ACHN (cell line): ENCODE measurements at places on chromosomes 1 and 21.

DNA sequence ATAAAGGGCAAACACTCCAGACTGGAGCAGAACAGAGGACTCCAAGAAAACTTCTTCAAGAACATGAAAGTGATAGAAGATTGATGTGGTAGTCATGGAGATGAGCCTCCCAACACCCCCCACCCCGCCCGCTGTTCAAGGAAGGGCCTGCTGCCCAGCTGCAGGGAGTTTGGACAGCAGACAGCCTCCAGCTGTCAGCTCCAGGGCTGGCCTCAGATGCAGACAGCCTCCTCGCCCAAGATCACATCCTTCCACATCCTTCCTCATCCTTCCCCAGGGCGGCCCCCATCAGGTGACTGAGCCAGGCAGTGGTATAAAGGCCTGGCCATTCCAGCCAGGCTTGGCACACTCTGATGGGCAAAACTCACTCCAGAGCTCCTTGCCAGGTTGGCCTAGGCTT, 24.6 kb downstream of the HMGN2 start:
- no peak for DNase-seq

GRCh38 chr1:235863699-235864093, 3.0 kb downstream of the LYST start:
- DNase-seq: no peak

GRCh38 chr1:167554028-167554779, 642 bp upstream of the CREG1 start:
- DNase-seq: no peak

DNA sequence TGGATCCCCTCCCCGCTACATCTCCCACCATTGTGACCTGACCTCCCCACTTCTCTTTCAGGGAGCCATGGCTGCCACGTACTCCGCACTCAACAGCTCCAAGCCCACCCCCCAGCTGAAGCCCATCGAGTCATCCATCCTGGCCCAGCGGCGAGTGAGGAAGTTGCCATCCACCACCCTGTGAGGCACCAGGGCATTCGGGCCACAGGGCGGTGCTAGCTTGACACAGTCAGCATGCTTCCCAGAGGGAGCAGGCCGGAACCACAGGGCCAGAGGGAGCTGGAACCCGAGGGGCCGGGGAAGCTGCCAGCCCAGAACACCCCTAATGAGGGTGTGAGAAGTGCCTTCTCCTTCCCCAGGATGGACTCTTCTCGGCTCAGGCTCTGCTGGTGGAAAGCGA, 44.5 kb downstream of the RPS6KA1 start:
- DNase-seq: no peak

DNA sequence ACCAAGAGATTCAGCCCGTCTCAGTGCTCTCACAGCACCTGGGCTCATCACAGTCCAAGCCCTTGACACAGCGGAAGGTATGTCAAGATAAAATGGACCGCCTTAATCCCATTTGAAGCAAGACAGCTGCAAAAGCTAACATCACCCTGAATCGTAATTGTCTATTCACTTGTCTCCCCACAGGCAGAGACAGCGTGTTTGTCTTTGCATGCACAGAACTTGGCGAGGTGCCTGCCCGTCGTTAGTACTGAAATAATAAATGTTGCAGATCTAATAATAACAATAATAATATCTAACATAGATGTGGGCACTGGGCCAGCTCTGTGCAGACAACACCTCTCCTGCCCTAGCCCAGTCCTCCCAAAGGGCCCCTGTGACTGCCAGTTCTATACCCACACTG, 271.7 kb downstream of the NPHP4 start:
- no peak for DNase-seq

- no peak for DNase-seq
These were observed 27.0 kb upstream of the PEF1 start for GRCh38 chr1:31671561-31672201.

DNA sequence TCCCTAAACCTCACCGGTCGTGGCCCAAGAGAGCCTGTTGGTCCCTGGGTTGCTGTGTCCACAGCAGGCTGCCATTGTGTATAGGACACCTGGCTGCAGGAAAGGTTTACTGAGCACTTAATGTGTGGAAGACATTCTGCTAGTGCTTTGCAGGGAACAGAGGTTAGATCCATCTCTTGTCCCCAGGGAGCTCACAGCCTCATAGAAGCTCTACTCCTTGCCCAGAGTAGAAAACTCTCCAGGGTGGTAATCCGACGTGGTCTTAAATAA, 16.9 kb upstream of the ALPL start:
- no peak for DNase-seq

GRCh38 chr1:111654839-111655238, 35.2 kb downstream of the RAP1A start:
- DNase-seq: no peak

GRCh38 chr21:36104317-36105300, 30.3 kb upstream of the CBR3 start:
- peak; percentile 94 for DNase-seq

DNA sequence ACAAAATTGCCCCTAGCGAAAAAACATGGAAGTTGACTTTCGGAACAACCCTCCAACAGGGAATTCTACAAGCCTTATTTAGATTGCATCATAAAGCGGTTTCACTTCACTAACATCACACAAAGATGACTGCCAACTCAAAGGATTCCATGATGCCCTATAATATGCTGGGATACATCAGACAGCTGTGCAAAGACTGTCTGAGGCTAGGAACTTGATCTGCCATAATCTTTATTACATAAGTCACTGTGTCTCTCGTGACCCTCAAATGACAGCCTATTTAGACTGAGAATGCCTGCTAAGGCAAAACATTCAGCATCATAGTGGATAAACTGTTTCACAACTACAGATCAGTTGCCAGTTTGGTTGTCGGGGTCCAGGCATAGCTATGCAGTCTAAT, 23.8 kb downstream of the FH start:
- DNase-seq: no peak

- DNase-seq: no peak
These were observed 4.5 kb downstream of the PAX7 start for GRCh38 chr1:18635070-18635577.

GRCh38 chr21:14554948-14555347, 8.8 kb upstream of the SAMSN1 start:
- DNase-seq: no peak

DNA sequence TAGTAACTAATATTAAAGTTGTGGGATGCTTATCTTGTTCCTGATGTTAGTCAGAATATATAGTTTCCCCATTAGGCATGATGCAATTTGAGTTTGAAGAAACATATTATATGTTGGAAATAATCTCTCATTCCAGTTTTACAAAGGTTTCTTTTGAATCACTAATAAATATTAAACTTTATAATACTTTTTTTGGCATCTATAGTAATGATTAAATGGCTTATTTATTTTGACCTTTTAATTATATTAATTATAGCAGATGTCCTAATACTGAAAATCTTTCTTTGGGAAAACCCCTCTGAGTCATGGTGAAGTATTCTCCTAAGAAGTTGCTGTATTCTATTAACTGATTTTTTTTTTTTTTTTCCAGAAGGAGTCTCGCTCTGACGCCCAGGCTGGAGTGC, 28.5 kb upstream of the PTGS2 start:
- DNase-seq: peak; percentile 19

DNA sequence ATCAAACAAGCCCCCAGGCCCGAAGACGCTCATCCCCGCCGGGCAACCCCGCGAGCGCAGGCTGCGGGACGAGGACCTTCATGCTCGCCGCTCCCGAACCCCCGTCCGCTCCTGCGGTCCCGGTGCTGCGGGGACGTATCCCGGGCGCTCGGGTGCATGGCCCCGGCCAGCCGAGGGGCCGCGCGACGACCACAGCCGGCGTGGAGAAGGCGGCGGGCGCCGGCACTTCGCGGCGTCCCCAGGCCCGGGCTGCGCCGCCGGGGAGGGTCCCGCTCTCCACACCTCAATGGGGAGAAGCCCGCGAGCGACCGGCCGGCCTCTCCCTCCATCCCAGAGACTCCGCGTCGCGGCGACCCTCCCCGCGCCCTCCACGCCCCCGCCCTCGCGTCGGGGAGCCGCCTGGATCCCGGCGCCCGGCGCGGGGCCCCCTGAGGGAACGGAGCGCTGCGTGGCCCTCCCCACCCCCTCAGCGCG, 401 bp downstream of the ERRFI1 start:
- DNase-seq: no peak

GRCh38 chr1:199784138-199784895, 243.2 kb upstream of the NR5A2 start:
- no peak for DNase-seq

GRCh38 chr1:175673371-175674150, 69.8 kb downstream of the TNR start:
- DNase-seq: no peak

GRCh38 chr1:35507947-35508346, 49.3 kb downstream of the KIAA0319L start:
- no peak for DNase-seq

DNA sequence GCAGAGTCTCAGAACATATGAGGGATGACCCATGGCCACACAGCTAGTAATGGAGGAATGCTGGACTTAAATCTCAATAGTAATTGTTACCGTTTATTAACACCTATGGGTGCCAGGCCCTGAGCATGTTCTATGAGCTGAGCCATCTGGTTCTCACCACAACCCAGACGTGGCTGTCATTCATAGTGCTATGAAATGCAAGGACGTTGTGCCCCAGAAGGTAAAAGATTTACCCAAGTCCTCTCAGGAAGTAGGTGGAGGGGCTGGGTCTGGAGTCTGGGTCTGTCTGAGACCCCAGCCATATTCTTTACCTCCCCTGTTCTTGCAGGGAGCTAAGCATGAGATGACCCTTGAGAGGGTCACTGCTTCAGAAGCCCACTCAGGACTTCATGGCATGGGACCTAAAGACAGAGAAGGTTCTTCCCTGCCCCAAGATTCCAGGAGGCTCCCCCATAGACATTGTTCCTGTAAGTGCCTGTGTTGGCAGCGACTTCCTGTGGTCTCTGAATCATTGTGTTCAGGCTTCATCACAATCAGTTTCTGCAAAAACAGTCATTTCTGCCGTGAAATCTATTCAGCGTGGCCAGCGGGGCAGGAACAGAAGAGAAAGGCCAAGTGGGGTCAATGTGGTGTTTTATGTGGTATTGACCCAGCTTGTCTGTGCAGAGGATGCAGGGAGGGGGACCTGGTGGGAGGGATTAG, 475.4 kb downstream of the PTPRU start:
- DNase-seq: peak; percentile 78

GRCh38 chr1:243842978-243843511, 7.0 kb downstream of the AKT3 start:
- peak; percentile 59 for DNase-seq

- DNase-seq: no peak
These were observed 23.2 kb downstream of the RUNX3 start for GRCh38 chr1:24906760-24907490.

DNA sequence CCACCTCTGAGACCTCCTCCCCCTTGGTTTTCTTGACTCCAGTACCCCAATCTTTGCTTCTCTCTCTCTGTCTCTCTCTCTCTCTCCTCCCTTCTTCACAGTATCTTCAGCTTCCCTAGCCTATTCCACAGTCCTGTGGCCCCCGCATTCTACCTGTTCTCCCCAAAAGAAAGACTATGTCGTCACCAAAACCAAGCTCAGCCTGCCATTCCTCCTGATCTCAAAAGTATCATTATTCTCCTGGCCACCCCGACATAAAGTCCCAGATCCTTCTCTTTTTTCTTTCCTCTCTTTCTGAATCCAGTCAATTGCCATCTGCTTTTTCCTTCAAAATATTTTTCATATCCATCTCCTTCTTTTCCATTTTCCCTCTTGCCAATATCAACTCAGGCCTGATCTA, 23.7 kb upstream of the KHDRBS1 start:
- no peak for DNase-seq

GRCh38 chr1:9825093-9826074, 1.6 kb upstream of the CLSTN1 start:
- DNase-seq: peak; percentile 92

DNA sequence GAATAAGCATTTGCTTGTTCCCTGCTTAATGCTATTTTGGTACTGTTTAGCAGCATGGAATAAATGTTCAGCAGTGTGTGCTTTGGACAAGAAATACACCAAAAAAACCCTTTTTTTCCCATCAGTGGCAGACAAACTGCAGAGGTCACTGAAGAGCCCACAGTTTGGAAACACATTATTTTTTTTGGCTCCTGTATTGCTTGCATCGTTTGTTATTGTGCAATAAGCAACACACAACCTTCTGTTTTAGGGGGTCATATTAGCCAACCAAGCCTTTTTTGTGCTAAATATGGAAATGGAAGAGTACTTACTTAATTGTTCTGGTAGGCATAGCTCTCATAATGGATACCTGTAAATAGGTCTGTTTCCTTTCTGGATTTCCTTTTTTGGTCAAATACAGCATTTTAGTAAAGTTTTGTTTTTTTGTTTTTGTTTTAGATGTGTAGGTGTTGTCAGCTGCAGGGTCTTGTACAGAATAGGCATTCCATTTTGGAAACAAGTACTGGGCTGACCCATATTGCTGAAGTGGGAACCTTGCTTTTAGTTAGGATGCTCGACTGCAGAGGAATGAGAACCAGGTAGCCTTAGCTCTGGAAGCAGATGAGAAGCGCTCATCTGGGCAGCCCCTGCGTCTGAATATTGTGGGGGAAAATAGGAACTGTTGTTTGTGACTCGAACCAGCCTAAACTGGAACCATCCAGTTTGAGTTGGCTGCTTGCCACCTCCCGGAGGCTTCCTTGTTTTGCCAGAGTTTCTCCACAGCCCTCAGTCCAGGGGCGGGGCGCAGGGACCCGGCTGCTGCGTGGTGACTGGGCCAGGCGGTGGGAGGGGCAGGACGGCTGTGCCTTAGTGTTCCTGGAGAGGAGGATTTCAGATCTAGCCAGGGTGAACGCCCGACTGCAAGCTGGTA, 38.4 kb downstream of the SPEN start:
- DNase-seq: peak; percentile 83

DNA sequence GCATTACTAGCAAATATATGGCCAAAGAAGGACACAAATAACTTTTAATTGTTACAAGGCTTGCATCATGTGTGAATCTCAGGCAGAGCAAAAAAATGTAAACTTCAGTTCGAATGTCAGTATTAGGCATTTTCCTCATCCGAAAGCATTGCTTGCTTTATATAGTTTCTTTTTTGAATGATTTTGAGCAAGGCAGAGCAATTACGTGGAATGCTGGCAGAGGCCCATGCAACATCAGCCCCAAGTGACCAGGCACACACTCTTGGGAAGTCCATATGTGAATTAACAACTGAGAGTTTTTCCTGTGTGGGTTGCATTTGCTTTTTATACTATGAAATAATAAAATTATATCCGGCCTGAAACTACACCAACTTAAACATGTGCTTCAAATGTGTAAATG, 274.8 kb downstream of the PTPRC start:
- DNase-seq: no peak
